H1 (cell line): ENCODE measurements at places on chromosomes 16 and 17. TPM values are rescaled to one million over a fixed set of nuclear protein-coding genes. Genes with fewer than 3 reads are reported as not detected.

DNA sequence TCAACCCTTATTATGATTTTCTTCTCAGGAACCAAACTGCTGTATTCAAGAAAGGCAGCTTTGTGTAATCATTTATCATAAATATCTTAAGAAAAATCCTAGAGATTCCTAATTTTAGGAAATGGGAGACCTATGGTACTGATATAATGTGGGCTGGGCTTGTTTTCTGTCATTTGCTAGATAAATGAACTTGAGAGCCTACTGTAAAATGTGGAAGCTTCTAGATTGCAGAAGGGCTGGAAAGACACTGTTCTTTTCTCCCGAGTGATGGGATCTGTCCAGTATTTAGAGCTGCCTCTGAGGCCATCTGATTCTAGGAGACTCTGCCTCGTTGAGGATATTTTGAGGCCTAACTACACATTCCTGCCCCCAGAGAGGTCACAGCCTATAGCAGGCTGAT, 19.9 kb upstream of the STH start:
- H3K27me3 ChIP-seq: no peaks in the 10 kb centered on the region
- H3K4me3 ChIP-seq: no peak overlapping the region
- no peak overlapping the region for H3K27ac ChIP-seq
- H3K4me1 ChIP-seq: peaks cover 6% of the 10 kb centered on the region
- no peak for DNase-seq

The FNDC8 gene
- not detected in 2 replicates for total RNA-seq

DNA sequence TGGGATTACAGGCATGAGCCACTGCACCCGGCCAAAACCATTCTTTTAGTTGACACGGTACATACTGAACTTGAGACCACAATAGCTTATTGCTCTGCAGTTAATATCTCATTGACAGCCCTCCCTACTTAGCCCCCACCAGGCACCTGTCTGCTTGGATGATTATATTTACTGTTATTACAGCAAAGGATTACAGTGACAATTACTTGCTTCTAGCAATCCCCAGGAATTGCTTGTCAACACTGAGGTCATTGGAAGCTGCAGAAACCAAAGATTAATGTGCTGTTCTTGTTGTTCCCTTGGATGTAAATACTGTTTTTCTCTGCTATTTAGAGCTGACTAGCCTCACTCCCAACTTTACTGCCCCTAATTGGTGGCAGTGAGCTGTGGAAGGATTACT, 211.2 kb downstream of the LGALS9B start:
- H3K4me1 ChIP-seq: no peaks in the 10 kb centered on the region
- H3K27ac ChIP-seq: no peak overlapping the region
- no peaks in the 10 kb centered on the region for H3K27me3 ChIP-seq
- DNase-seq: no peak
- H3K4me3 ChIP-seq: no peak overlapping the region
- peaks cover 7% of the 10 kb centered on the region for H3K36me3 ChIP-seq

GRCh38 chr16:81821436-81822128, 42.5 kb downstream of the PLCG2 start:
- H3K4me1 ChIP-seq: peaks cover 12% of the 10 kb centered on the region; the same call in 1 of the 2 replicates
- no peaks in the 10 kb centered on the region for H3K27me3 ChIP-seq
- H3K4me3 ChIP-seq: no peak overlapping the region
- no peak for DNase-seq
- H3K27ac ChIP-seq: no peak overlapping the region
- H3K36me3 ChIP-seq: no peaks in the 10 kb centered on the region

- no peaks in the 10 kb centered on the region for H3K27me3 ChIP-seq
- H3K27ac ChIP-seq: no peak overlapping the region
- peaks cover 7% of the 10 kb centered on the region; the same call in 1 of the 2 replicates for H3K4me1 ChIP-seq
- no peaks in the 10 kb centered on the region for H3K36me3 ChIP-seq
Measured at GRCh38 chr16:81316176-81316496, 1.4 kb downstream of the GAN start.

DNA sequence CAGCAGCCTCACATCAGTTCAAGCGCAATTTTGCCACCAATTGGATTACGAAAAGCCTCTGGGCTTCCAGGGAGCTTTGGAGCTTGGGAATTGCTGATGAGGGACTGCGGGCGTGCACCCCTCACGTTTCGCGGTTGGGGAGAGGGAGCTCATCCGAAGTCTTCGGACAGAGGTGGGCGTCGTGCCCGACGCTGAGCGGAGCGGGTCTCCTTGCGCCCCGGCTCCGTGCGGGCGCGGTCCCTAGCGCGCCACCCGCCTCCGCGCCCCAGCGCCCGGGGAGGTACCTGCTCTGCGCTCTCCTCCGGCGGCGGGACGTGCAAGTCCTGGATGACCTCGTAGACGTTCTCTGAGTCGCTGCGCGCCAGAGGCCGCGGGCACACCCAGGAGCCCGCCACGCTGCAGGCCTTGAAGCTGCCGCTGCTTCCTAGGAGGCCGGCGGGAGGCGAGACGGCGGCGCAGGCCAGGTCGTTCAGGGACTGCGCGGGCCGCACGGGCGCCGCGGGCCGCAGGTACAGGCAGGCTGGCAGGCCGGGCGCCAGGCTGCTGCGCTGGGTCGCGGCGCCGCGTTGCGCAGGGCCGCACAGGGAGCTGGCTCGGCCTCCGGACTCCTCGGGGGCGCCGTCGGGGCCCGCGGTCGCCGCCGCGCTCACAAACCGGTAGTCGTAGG, 3.2 kb downstream of the ARHGAP27 start:
- no peaks in the 10 kb centered on the region for H3K36me3 ChIP-seq
- DNase-seq: peak; percentile 77
- H3K4me3 ChIP-seq: peak overlapping the region; percentile 22
- no peak overlapping the region for H3K27ac ChIP-seq
- H3K27me3 ChIP-seq: peaks cover 49% of the 10 kb centered on the region

DNA sequence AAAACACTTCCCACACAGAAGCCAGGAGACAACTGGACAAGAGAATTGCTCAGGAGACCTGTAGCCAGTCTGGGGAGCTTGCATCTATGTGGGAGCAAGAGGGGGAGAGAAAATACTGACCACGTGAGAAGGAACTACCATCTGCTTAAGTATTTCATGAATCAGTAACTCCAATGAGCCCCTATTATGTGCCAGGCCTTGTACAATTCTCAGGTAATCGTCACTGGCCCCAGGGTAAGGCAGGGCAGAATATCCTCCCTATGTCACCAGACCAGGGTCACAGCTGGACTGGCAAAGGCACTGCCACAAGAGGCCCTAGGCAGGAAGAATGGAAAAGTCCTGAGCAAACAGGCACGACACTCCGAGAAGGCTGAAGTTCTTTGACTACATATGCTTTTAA, 25.9 kb downstream of the USP7 start:
- H3K27ac ChIP-seq: no peak overlapping the region
- H3K4me3 ChIP-seq: no peak overlapping the region
- DNase-seq: no peak
- H3K4me1 ChIP-seq: peaks cover 6% of the 10 kb centered on the region

- H3K36me3 ChIP-seq: no peaks in the 10 kb centered on the region
- no peak for DNase-seq
- no peak overlapping the region for H3K4me3 ChIP-seq
Measured at GRCh38 chr17:65174974-65175373, 37.8 kb downstream of the RGS9 start.

The KLHL10 gene
- 0.19 TPM in 1 of 2 replicates, not detected in the other for total RNA-seq

GRCh38 chr16:50599494-50599893, 51.3 kb downstream of the NKD1 start:
- no peaks in the 10 kb centered on the region for H3K27me3 ChIP-seq
- DNase-seq: no peak
- H3K4me3 ChIP-seq: no peak overlapping the region

DNA sequence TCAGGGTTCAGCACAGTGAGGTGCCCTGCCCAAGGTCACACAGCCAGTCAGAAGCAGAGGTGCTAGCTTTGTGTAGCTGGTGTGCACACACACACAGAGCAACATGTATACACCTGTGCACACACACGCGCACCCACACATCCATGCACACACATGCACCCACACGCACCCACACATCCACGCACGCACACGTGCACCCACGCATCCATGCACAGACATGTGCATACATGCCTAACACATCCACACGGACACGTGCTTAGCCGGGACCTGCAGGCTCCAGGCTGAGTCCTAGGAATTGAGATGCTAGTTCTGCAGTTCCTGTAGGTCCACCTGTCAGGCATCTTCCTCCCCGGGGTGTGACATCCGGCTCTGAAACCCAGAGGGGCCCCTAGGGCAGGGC, 13.0 kb upstream of the DPEP1 start:
- H3K27me3 ChIP-seq: no peaks in the 10 kb centered on the region
- no peaks in the 10 kb centered on the region for H3K36me3 ChIP-seq
- peaks cover 9% of the 10 kb centered on the region for H3K4me1 ChIP-seq

- no peaks in the 10 kb centered on the region for H3K27me3 ChIP-seq
- H3K4me3 ChIP-seq: peak overlapping the region; percentile 90
- peaks cover 2% of the 10 kb centered on the region; the same call in 1 of the 2 replicates for H3K4me1 ChIP-seq
- peaks cover 4% of the 10 kb centered on the region; the same call in 1 of the 2 replicates for H3K36me3 ChIP-seq
- no peak for DNase-seq
Measured at GRCh38 chr17:43171586-43172487, 823 bp downstream of the NBR1 start.

DNA sequence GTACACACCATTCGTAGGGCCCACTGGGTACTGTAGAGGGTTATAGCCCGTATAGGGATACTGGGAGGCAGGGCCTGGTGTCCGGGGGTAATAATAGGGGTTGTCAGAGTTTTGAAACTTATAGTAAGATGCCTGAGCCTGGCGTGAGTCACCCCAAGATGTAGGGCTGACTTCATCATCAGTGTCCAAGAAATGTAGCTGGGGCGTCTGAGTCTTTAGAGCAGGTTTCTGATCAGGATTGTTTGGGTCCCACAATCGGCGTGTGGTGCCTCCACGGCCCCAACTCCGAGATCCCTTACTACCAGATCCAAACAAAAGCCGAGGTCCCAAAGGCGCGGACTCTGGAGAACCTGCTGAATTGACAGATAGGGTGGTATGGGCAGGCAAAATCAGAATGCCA, 4.4 kb downstream of the SMG6 start:
- no peak for DNase-seq
- H3K4me1 ChIP-seq: no peaks in the 10 kb centered on the region
- no peak overlapping the region for H3K4me3 ChIP-seq
- peaks cover 29% of the 10 kb centered on the region for H3K36me3 ChIP-seq
- H3K27me3 ChIP-seq: no peaks in the 10 kb centered on the region

The SYCE1L gene
- 5.8 and 10.0 TPM in 2 replicates for total RNA-seq

- no peak overlapping the region for H3K27ac ChIP-seq
- H3K4me1 ChIP-seq: no peaks in the 10 kb centered on the region
- peaks cover 6% of the 10 kb centered on the region; the same call in 1 of the 2 replicates for H3K27me3 ChIP-seq
Measured at GRCh38 chr17:73315471-73315870, 3.7 kb upstream of the CDC42EP4 start.

GRCh38 chr16:8620535-8620934, 963 bp upstream of the METTL22 start:
- H3K4me1 ChIP-seq: no peaks in the 10 kb centered on the region
- peaks cover 2% of the 10 kb centered on the region for H3K36me3 ChIP-seq

DNA sequence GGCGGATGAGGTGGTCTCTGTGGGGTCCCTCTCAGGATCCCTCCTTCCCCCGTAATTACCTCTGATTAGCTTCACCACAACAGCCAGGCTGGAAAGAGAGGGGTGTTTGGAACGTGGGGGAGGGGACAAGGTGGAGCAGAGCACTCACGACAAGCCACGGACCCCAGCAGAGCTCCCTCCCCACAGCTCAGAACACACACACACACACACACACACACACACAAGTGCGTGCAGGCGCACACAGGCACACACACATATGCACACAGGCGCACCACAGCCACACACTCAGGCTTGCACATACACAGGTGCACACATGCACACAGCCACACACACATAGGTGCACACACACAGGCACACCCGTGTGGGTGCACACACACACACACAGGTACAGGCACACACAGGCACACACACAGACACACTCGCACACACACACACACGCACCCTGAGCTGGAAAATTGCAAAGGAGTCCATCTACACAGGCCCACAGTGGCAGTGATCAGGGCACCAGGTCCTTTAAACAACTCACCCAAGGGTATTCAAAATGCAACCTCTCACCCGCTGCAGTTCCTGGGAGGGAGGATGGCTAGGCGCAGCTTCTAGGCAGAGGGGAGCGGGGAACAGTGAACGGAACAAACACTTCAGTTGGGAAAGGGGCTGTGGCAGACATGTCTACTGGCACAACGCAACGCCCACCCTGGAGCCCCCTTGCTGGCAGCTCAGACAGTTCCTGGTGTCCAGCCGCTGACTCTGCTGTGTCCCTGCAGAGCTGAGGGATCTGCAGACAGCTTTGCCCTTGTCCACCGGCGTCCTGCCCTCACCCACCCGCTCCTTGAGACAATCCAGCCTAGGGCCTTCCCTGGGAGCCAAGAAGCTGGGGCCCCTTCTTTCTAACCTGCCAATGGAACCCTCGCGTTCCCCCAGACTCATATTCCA, 59.9 kb upstream of the DLX4 start:
- H3K27me3 ChIP-seq: peaks cover 72% of the 10 kb centered on the region
- H3K36me3 ChIP-seq: no peaks in the 10 kb centered on the region
- no peaks in the 10 kb centered on the region for H3K4me1 ChIP-seq
- H3K27ac ChIP-seq: no peak overlapping the region

GRCh38 chr16:71573387-71574094, 3.4 kb downstream of the TAT start:
- no peaks in the 10 kb centered on the region for H3K4me1 ChIP-seq
- DNase-seq: no peak
- no peaks in the 10 kb centered on the region for H3K27me3 ChIP-seq

The CCT6B gene
- total RNA-seq: 0.48 and 1.3 TPM in 2 replicates

GRCh38 chr16:88973007-88973410, 4.0 kb downstream of the CBFA2T3 start:
- H3K4me3 ChIP-seq: no peak overlapping the region
- no peaks in the 10 kb centered on the region for H3K4me1 ChIP-seq
- no peak for DNase-seq

The MT1A gene
- not detected in 2 replicates for total RNA-seq

GRCh38 chr17:77070888-77071279, 69.9 kb upstream of the SEC14L1 start:
- no peak overlapping the region for H3K4me3 ChIP-seq
- H3K27me3 ChIP-seq: no peaks in the 10 kb centered on the region
- no peak overlapping the region for H3K27ac ChIP-seq

The TBX2 gene
- total RNA-seq: not detected in 2 replicates

The MT1E gene
- 3.5 and 7.9 TPM in 2 replicates for total RNA-seq

- no peaks in the 10 kb centered on the region for H3K36me3 ChIP-seq
- H3K27ac ChIP-seq: no peak overlapping the region
- no peaks in the 10 kb centered on the region for H3K27me3 ChIP-seq
- DNase-seq: no peak
- H3K4me3 ChIP-seq: no peak overlapping the region
- H3K4me1 ChIP-seq: peaks cover 8% of the 10 kb centered on the region
Measured at GRCh38 chr17:76635039-76635438, 8.5 kb downstream of the ST6GALNAC1 start.

- DNase-seq: no peak
- no peaks in the 10 kb centered on the region for H3K36me3 ChIP-seq
- H3K27me3 ChIP-seq: no peaks in the 10 kb centered on the region
- H3K27ac ChIP-seq: no peak overlapping the region
Measured at GRCh38 chr16:56354016-56354415, 71.3 kb downstream of the AMFR start.

DNA sequence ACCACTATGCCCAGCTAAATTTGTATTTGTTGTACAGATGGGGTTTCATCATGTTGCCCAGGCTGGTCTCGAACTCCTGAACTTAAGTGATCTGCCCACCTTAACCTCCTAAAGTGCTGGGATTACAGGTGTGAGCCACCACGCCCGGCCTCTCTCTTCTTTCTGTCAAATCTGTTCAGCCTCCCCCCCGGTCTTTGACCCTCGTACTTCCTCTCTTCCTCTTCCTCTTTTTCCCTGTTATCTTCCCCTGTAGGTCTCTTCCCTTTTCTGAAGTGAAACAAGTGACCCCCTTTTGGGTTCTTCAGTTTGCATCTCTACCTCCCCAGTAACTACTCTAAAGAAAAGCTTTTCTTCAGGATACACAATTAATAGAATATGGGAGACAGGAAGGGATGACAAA, 31.7 kb upstream of the DHX40 start:
- H3K27ac ChIP-seq: no peak overlapping the region
- H3K27me3 ChIP-seq: no peaks in the 10 kb centered on the region
- H3K36me3 ChIP-seq: no peaks in the 10 kb centered on the region
- H3K4me1 ChIP-seq: no peaks in the 10 kb centered on the region
- peak; percentile 23 for DNase-seq
